ENCODE measurements at places on chromosomes 11 and 22. TPM values are rescaled to one million over a fixed set of nuclear protein-coding genes. Genes with fewer than 3 reads are reported as not detected.

Gene RPS19BP1
- total RNA-seq, result 33.0 TPM

Gene PATE2
- not detected for total RNA-seq

Gene SLC6A5
- total RNA-seq, result not detected

DNA sequence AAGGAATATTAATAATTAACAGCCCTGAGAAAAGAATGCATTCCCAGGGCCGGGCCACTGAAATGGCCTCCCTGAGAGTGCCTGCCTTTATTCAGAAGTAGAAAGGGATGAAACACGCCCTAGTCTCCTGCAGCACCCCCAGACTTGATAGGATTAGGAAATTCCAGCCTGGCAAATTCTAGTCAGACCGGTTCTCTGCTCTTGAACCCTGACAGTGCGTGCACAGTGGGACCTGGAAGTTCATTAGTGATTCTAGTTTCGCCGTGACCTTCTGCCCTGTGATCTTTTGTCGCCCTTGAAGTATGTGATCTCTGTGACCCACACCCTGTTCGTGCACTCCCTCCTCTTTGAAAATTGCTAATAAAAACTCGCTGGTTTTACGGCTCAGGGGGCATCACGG lies 2.1 kb upstream of the GSTP1 start:
- H3K4me3 ChIP-seq, result peak overlapping the region; percentile 48
- H3K36me3 ChIP-seq, result peaks cover 13% of the 10 kb centered on the region
- peaks cover 6% of the 10 kb centered on the region for H3K27me3 ChIP-seq
- peaks cover 55% of the 10 kb centered on the region for H3K4me1 ChIP-seq

GRCh38 chr11:68012843-68013610 lies 2.9 kb downstream of the ALDH3B1 start:
- DNase-seq, result peak; percentile 69
- H3K4me3 ChIP-seq, result peak overlapping the region; percentile 28
- peaks cover 53% of the 10 kb centered on the region for H3K4me1 ChIP-seq

GRCh38 chr22:26229910-26230309 lies 60.6 kb downstream of the SEZ6L start:
- no peak for DNase-seq
- H3K4me3 ChIP-seq, result no peak overlapping the region
- H3K27me3 ChIP-seq, result peaks cover 49% of the 10 kb centered on the region
- H3K4me1 ChIP-seq, result no peaks in the 10 kb centered on the region
- no peak overlapping the region for H3K27ac ChIP-seq

DNA sequence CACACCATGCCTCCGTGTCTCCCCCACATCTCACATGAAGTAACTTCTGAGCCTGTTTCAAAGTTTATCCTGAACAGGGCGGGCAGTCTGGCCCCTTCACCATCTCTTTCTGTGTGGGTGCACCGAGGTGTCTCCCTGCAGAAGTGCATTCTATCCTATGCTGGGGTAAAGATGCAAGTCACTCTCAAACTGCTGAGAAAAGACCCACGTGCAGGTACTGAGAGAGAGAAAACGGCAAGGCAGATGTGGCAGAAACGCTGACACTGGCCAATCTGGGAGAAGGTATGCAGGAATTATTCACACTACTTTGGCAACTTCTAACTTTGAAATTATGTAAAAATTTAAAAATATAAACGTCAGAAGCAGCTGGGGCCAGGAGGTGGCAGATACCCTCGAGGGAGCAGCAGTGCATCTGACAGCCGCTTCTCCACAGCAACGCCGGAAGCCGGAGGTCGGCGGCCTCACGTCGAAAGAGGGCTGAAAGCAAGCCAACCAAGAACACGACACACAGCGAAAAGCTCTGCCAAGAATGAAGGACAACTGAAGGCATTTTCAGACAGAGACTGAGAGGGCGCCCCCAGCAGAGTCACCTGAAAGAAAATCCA lies 34.2 kb upstream of the MOB2 start:
- H3K27me3 ChIP-seq, result no peaks in the 10 kb centered on the region
- no peak for DNase-seq
- no peak overlapping the region for H3K4me3 ChIP-seq
- H3K4me1 ChIP-seq, result peaks cover 5% of the 10 kb centered on the region
- H3K27ac ChIP-seq, result no peak overlapping the region

GRCh38 chr11:61082931-61083531 lies 19.3 kb upstream of the CD5 start:
- H3K4me1 ChIP-seq, result no peaks in the 10 kb centered on the region
- no peak overlapping the region for H3K4me3 ChIP-seq
- peaks cover 10% of the 10 kb centered on the region for H3K27me3 ChIP-seq
- H3K27ac ChIP-seq, result no peak overlapping the region

DNA sequence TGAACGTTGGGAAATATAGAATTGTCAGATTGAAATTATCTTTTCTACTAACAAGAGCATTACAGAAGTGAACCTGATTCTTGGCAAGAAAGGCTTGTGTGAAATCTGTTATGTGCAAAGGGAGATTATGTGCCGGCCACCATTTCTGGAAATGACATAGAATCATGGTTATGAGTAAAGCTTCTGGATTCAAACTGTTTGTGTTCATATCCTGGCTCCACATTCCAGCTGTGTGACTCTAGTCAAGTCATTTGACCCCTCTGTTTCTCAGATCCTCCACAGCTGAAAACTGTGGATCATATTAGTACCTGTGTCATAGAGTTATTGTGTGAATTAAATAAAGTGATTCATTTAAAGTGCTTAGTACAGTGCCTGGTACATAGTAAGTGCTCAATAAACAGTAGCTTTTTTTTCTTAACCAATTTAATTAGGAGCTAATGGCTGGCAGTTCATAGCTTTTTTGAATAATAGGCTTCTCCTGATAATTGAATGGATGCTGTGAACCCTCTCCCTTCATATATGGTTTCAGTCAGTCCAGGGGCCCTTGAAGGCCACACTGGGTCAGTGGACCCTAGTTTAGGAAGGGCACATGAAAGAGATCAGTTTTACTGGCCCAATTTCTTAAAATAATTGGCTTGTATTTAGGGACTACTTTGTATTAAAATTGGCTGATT lies 34.6 kb downstream of the EHF start:
- H3K4me1 ChIP-seq, result peaks cover 4% of the 10 kb centered on the region
- H3K27me3 ChIP-seq, result peaks cover 8% of the 10 kb centered on the region
- H3K4me3 ChIP-seq, result no peak overlapping the region
- H3K27ac ChIP-seq, result no peak overlapping the region

GRCh38 chr11:9855579-9856287 lies 191.9 kb downstream of the SWAP70 start:
- no peak for DNase-seq
- peaks cover 25% of the 10 kb centered on the region for H3K4me1 ChIP-seq
- H3K27ac ChIP-seq, result no peak overlapping the region
- peaks cover 4% of the 10 kb centered on the region for H3K36me3 ChIP-seq
- H3K27me3 ChIP-seq, result no peaks in the 10 kb centered on the region

- H3K36me3 ChIP-seq, result no peaks in the 10 kb centered on the region
- H3K27ac ChIP-seq, result no peak overlapping the region
- DNase-seq, result no peak
- peaks cover 3% of the 10 kb centered on the region for H3K4me1 ChIP-seq
Measured at GRCh38 chr11:69425895-69426544, 55.4 kb upstream of the LINC01488 start.

- H3K4me1 ChIP-seq, result peaks cover 45% of the 10 kb centered on the region
- H3K27ac ChIP-seq, result no peak overlapping the region
- H3K36me3 ChIP-seq, result no peaks in the 10 kb centered on the region
- no peaks in the 10 kb centered on the region for H3K27me3 ChIP-seq
- H3K4me3 ChIP-seq, result peak overlapping the region; percentile 69
- DNase-seq, result no peak
Measured at GRCh38 chr11:848380-848931, 5.8 kb downstream of the TSPAN4 start.

GRCh38 chr11:131867457-131868257 lies 497.2 kb downstream of the NTM start:
- H3K36me3 ChIP-seq, result no peaks in the 10 kb centered on the region
- peaks cover 6% of the 10 kb centered on the region for H3K4me1 ChIP-seq
- no peak overlapping the region for H3K4me3 ChIP-seq
- H3K27ac ChIP-seq, result no peak overlapping the region
- H3K27me3 ChIP-seq, result peaks cover 53% of the 10 kb centered on the region
- peak; percentile 74 for DNase-seq

- no peaks in the 10 kb centered on the region for H3K4me1 ChIP-seq
- peaks cover 25% of the 10 kb centered on the region for H3K27me3 ChIP-seq
- no peaks in the 10 kb centered on the region for H3K36me3 ChIP-seq
- no peak overlapping the region for H3K27ac ChIP-seq
Measured at GRCh38 chr22:48358886-48359612, 1468.6 kb downstream of the BRD1 start.

DNA sequence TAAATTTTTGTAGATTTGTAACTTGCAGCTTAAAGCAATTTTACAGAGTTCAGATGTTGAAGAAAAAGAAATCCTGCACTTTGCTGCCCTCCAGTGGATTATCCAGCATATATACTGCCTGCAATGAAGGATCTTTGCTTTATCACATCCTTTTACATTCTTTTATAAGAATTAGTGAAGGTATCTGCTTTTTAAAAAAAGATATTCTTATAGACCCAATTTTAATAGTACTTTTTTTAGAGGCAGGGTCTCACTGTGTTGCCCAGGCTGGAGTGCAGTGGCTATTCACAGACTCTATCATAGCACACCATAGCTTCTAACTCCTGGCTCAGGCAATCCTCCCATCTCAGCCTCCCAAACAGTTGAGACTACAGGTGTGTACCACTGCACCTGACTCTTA lies 60.7 kb downstream of the TTC17 start:
- H3K27me3 ChIP-seq, result no peaks in the 10 kb centered on the region
- no peaks in the 10 kb centered on the region for H3K4me1 ChIP-seq
- no peak for DNase-seq
- H3K36me3 ChIP-seq, result peaks cover 11% of the 10 kb centered on the region
- H3K27ac ChIP-seq, result no peak overlapping the region

GRCh38 chr11:70087446-70088167 lies 9.5 kb downstream of the ANO1 start:
- H3K4me1 ChIP-seq, result peaks cover 25% of the 10 kb centered on the region
- DNase-seq, result no peak
- no peak overlapping the region for H3K27ac ChIP-seq
- H3K27me3 ChIP-seq, result peaks cover 3% of the 10 kb centered on the region
- H3K4me3 ChIP-seq, result no peak overlapping the region

- H3K36me3 ChIP-seq, result no peaks in the 10 kb centered on the region
- no peak for DNase-seq
Measured at GRCh38 chr11:67372993-67373647, at the start of gene CLCF1. Gene CLCF1, minus strand, starts transcription at chr11:67373598. Its CDS starts 59 bp downstream, at chr11:67373539.

DNA sequence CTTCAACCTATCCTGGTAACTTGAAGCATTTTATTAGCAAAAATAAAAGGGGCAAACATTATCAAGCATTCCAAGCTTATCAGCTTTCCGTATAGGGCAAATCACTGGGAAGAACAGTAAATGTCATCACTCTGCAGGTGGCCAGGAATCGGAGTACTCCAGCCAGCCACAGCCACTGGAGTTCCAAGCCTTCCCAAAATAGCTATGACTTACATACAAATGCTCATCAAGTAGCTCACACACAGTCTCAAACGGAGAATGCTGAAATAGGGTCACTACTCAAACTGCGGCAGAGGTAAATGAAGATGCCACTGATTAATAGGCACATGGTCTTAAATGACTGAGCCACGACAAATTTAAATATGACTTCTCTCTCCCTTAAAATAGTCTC lies 2.1 kb downstream of the USP28 start:
- H3K4me3 ChIP-seq, result peak overlapping the region; percentile 73
- peaks cover 1% of the 10 kb centered on the region for H3K36me3 ChIP-seq
- no peak for DNase-seq
- H3K27me3 ChIP-seq, result no peaks in the 10 kb centered on the region
- H3K4me1 ChIP-seq, result peaks cover 46% of the 10 kb centered on the region

- peak; percentile 28 for DNase-seq
- no peak overlapping the region for H3K27ac ChIP-seq
- H3K27me3 ChIP-seq, result peaks cover 37% of the 10 kb centered on the region
- peaks cover 16% of the 10 kb centered on the region for H3K4me1 ChIP-seq
- no peak overlapping the region for H3K4me3 ChIP-seq
Measured at GRCh38 chr11:117825538-117826189, 1.1 kb upstream of the FXYD2 start.

DNA sequence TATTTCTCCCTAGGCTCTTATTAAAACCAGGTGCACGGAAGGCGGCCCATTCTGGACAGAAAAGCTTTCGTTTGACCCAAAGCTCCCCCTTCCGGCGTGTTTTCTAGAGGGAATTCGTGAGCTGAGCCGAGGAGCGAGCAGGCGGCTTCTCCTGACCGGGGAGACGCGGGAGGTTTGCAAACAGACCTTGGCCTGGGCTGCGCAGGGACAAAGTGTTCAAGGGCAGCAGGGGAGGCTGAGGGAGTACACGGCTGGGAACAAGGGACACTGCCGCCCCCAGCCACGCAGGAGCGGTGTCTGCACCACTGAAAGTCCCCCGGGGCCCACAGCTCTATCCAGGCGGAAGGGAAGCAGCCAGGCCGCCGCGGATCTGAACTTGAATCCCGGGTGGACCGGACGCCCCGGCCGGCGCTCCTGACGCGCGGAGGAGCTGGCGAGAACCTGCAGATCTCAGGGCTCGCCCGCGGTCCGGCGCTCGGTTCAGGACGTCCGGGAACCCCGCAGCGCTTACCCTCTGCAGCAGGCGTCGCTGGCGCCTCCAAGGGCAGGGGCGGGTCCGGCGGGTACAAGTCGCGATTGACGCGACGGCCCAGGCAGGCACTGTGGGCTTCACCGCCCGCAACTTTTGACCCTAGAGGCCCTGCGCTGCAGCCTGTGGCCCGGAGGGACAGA lies 101.9 kb downstream of the WT1 start:
- peaks cover 50% of the 10 kb centered on the region for H3K4me1 ChIP-seq
- H3K4me3 ChIP-seq, result peak overlapping the region; percentile 59
- peak overlapping the region; percentile 79 for H3K27ac ChIP-seq
- H3K36me3 ChIP-seq, result no peaks in the 10 kb centered on the region
